Activated T-helper 17 cell treated with anti-CD3 and anti-CD28 coated beads, Interleukin-2, amount 50 U/mL, for 72 hours (primary cell): ENCODE measurements at places on chromosomes 13 and 19. TPM values are rescaled to one million over a fixed set of nuclear protein-coding genes. Genes with fewer than 3 reads are reported as not detected.

GRCh38 chr19:34962687-34963572 is 1.1 kb downstream of the ZNF792 start:
- ATAC-seq = peak; percentile 20

DNA sequence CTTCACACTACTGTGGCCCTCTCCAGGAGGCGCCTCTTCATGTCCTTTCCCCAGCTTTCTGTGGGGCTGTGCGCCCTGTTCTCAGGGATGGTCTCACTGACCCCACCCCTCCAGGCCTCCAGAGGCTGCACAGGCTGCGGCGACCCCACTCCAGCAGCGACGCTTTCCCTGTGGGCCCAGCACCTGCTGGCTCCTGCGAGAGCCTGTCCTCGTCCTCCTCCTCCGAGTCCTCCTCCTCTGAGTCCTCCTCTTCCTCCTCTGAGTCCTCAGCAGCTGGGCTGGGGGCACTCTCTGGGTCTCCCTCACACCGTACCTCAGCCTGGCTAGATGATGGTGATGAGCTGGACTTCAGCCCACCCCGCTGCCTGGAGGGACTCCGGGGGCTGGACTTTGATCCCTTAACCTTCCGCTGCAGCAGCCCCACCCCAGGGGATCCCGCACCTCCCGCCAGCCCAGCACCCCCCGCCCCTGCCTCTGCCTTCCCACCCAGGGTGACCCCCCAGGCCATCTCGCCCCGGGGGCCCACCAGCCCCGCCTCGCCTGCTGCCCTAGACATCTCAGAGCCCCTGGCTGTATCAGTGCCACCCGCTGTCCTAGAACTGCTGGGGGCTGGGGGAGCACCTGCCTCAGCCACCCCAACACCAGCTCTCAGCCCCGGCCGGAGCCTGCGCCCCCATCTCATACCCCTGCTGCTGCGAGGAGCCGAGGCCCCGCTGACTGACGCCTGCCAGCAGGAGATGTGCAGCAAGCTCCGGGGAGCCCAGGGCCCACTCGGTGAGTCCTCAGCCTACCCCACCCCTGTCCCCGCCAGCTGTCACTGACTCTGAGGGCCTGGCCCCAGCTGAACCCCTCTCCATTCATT is 11.2 kb downstream of the ARHGAP33 start:
- no peak for ATAC-seq

Gene ZNF541
- 0.04 TPM for total RNA-seq

DNA sequence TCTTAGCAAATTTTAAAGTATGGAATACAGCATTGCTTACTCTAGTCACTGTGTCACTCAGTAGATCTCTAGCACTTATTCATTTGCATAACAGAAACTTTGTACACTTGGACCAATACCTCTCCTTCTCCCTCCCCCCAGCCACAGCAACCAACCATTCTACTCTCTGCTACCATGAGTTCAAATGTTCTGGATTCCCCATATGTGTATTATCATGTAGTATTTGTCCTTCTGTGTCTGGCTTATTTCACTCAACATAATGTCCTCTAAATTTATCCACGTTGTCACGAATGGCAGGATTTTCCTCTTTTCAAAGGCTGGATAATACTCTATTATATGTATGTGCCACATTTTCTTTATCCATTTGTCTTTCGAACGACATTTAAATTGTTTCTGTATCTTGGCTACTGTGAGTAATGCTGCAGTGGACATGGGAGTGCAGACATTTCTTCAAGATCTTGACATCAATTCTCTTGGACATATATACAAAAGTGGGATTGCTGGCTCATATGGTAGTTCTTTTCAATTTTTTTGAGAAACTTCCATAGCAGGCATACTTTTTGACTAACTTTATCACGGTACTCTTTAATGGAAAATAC is 184.5 kb upstream of the SOX21 start:
- ATAC-seq = no peak

Gene DENND1C
- 64.3 TPM for total RNA-seq

DNA sequence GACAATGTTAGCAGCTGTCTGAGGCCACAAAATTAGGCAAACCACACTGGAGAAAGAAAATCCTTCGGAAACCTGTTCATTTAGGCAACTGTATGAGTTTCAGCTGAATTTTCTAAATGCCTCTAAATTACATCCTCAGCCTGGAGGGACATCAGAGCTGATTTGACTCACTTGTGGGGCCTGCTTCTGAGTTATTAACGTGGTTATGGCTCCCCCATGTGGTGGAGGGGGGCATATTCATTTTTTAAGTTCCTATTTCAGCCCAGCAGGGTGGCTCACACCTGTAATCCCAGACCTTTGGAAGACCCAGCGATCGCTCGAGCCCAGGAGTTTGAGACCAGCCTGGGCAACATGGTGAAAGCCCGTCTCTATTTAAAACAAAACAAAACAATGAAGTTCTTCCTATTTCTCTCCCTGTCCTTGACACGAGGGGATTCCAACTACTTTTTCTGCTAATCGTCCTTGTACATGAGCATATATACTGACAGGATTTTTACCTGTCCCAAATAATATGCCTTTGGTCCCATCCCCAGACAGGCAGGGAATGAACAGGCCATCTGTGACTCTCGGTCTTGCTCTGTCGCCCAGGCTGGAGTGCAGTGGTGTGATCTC is 31.5 kb upstream of the HIF3A start:
- ATAC-seq = peak; percentile 51

GRCh38 chr19:47994209-47994802 is at the start of gene ELSPBP1:
Gene ELSPBP1, plus strand, starts transcription at chr19:47994632. Its CDS starts 14,036 bp downstream, at chr19:48008668.
- ATAC-seq = no peak

DNA sequence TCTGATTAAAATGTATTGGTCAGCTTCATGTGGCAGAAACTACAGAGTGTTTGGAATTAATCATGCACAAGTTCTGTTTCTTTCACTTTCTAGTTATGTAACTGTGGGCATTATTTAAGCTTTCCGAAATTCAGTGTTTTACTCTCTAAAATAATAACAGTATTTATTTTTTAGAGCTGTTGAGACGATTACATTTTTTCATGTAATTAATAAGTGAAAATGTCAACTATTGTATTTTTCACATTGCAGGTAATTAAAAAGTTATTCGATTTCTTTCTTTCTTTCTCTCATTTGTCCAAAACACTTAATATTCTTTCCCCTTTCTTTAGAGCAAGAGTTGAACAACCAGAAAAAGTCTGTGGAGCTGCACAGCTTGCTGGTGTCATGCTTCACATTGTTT is 559.4 kb upstream of the PCDH20 start:
- no peak for ATAC-seq

DNA sequence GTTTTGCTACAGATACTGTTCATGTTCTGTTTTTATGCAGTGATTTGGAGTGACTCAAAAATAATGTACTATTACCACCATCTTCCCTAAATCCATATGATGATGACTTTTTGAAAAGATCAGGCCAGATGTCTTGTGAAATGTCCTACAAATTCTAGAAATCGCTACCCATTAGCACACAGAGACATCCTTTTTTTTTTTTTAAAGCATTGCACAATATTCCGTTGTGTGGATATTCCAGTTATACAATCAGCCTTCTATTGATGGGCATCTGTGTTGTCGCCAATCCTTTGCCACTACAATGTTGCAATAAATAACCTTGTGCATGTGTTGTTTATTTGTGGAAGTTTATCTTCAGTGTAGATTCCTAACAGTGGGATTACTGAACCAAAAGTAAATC is 24.5 kb downstream of the ZDHHC20 start:
- no peak for ATAC-seq

- ATAC-seq = no peak
Measured at GRCh38 chr13:33543631-33544265, 258.2 kb upstream of the STARD13 start.

GRCh38 chr13:38204556-38204955 is 145.1 kb upstream of the UFM1 start:
- ATAC-seq = no peak

DNA sequence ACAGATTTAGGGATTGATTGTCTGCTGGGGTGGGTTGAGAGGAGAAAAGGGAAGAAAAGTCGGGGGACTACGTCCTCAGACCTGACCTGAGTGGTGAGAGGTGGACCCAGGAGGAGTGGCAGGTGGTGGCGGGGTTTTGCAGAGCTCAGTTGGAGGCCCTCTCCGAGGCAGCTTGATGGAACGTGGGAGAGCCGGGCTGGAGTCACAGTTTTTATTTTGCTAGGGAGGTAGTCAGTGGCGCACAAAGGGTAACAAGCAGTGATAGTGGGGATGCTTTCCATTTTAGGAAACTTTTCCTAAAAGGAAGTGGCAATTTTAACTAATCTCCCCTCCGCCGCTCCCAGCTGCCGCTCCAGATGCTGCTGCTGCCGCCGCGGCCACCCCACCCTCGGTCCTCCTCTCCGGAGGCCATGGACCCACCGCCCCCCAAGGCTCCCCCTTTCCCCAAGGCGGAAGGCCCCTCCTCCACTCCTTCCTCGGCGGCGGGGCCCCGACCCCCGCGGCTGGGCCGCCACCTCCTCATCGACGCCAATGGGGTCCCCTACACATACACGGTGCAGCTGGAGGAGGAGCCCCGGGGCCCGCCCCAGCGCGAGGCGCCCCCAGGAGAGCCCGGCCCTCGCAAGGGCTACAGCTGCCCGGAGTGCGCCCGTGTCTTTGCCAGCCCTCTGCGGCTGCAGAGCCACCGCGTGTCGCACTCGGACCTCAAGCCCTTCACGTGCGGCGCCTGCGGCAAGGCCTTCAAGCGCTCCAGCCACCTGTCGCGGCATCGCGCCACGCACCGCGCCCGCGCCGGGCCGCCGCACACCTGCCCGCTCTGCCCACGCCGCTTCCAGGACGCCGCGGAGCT is 1.1 kb upstream of the ZNF581 start:
- peak; percentile 15 for ATAC-seq

DNA sequence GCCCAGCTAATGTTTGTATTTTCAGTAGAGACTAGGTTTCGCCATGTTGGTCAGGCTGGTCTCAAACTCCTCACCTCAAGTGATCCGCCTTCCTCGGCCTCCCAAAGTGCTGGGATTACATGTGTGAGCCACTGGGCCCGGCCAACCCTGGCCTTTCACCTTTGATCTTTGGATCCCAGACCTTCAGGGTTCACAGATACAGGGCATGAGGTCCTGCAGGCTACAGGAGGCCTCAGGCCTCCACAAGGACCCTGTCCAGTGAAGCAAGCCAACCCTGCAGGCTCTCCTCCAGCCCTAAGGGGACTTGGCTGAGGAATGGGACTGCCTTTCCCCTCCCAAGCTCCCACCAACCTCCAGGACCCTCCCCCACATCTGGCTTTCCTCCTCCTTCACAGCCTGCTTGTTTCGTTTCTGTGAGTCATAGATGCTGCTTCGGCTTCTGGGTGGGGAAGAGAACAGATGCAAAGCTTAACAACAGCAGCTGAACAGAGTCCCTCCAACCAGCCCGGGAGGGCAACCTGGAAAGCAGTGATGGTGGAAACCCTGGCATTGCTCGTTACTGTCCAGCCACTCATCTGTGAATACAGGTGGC is 11.8 kb downstream of the ARHGEF18 start:
- ATAC-seq = peak; percentile 49

- no peak for ATAC-seq
Measured at GRCh38 chr19:55598034-55598433, 1.3 kb downstream of the FIZ1 start.

DNA sequence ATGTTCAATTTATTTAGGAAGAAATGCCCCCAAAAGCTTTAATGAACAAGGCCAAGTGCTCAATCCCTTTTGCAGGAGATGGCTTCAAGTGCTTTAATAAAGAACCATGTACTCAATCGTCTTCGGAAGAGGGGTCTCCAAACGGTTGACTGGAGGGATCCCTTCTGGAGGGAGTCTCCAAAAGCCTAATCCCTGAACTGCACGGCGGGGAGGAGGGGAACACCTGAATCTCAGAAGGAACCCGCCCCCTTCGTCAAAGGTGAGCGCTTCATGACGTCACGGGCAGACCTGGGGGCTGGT is 505 bp downstream of the PAF1 start:
- no peak for ATAC-seq

DNA sequence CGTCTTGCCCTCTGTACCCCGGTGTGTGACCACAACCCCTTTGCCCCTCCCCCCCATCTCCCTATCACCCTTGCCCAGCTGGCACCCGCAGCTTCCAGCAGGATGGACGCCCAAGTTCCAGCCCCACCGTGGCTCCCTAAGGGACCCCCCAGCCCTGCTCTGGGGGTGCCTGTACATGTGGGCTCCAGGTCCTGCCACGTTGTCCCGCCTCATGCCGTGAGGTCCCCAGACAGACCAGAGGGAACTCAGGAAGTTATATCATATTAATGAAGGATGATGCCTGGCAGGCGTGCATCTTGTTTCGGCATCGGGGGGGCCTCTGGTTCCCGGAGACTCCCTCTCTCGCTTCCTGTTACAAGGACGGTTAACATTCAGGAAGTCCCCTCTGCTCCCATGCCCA is 1.6 kb upstream of the PTGIR start:
- ATAC-seq = no peak

Gene DAND5
- total RNA-seq = 0.30 TPM

Gene LAIR1
- total RNA-seq = 15.6 TPM

Gene ERICH4
- total RNA-seq = not detected

DNA sequence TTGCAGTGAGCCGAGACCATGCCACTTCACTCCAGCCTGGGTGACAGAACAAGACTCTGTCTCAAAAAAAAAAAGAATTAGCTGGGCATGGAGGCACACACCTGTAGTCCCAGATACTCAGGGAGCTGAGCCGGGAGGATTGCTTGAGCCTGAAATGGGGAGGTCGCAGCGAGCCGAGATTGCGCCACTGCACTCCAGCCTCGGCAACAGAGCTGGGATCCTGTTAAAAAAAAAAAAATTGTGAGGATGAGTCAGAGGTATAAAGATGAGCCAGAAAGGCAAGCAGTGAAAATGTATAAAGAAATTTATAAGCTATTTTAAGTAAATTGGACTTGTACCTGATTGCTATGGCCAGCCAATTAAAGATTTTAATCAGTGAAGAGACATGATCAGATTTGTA is 21.1 kb downstream of the KBTBD6 start:
- no peak for ATAC-seq

GRCh38 chr19:43751466-43752220 is 3.1 kb downstream of the SMG9 start:
- ATAC-seq = no peak

GRCh38 chr13:25095851-25096453 is at the start of gene PABPC3:
Gene PABPC3, plus strand, starts transcription at chr13:25096136. Its CDS starts 63 bp downstream, at chr13:25096199.
- no peak for ATAC-seq

Gene LYPD5
- 0.73 TPM for total RNA-seq

Gene VSTM1
- not detected for total RNA-seq

- peak; percentile 86 for ATAC-seq
Measured at GRCh38 chr19:13597640-13598039, 91.4 kb upstream of the CACNA1A start.

Gene SYDE1
- 0.26 TPM for total RNA-seq

Gene SLC25A42
- 14.1 TPM for total RNA-seq

Gene LILRA1
- not detected for total RNA-seq
